ENCODE measurements at places on chromosomes 12 and 14.

GRCh38 chr14:56299306-56299984 lies 181.2 kb downstream of the PELI2 start:
- no peaks in the 10 kb centered on the region for H3K27me3 ChIP-seq
- no peak overlapping the region for H3K4me3 ChIP-seq
- no peak for DNase-seq
- H3K4me1 ChIP-seq: no peaks in the 10 kb centered on the region
- peaks cover 3% of the 10 kb centered on the region for H3K36me3 ChIP-seq
- H3K27ac ChIP-seq: no peak overlapping the region

GRCh38 chr12:21934173-21934572 lies 7.1 kb downstream of the ABCC9 start:
- H3K36me3 ChIP-seq: no peaks in the 10 kb centered on the region
- H3K27me3 ChIP-seq: no peaks in the 10 kb centered on the region
- no peak for DNase-seq
- no peaks in the 10 kb centered on the region for H3K4me1 ChIP-seq

DNA sequence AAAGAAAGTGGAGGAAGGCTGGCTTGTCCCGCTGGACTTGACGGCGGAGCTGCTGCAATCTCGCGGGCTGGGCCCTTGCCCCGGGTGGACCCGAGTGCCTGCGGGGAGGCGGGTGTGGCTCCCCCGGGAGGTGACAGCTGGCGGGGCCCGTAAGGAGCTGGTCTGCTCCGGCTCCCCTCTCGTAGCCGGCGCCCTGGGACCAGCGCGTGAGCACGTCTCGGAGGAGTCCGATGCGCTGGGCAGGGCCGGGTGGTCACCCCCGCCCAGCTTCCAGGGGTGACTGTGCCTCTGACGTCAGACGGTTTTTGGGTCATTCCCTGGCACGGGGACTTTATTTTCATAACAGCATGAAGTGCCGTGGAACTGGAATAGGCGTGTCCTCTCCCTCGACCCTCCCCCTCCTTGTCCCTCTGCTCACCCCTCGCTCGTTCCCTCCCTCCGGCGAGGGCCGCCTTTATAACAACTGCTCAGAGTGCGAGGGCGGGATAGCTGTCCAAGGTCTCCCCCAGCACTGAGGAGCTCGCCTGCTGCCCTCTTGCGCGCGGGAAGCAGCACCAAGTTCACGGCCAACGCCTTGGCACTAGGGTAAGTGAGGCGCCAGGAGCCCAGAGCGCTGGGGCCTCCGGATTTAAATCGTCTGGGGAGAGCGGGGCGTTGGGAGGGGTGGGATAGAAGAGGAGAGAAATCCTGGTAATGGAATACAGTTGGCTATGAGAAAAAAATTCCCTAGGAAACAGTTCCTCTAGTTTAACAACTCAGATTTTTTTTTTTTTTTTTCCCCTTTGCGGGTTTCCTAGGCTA lies at the start of gene GPRC5A:
GPRC5A (plus strand) TSS at position 483 of the 801 bp plus-strand sequence. CDS start 16,688 bp downstream, outside the sequence.
- H3K36me3 ChIP-seq: no peaks in the 10 kb centered on the region
- H3K27me3 ChIP-seq: no peaks in the 10 kb centered on the region
- no peaks in the 10 kb centered on the region for H3K4me1 ChIP-seq
- H3K4me3 ChIP-seq: peak within 1 kb of the TSS; percentile 52
- H3K27ac ChIP-seq: no peak within 1 kb of the TSS

GRCh38 chr12:67459173-67459572 lies 189.4 kb upstream of the DYRK2 start:
- no peak overlapping the region for H3K27ac ChIP-seq
- DNase-seq: no peak
- H3K4me3 ChIP-seq: no peak overlapping the region
- H3K4me1 ChIP-seq: no peaks in the 10 kb centered on the region
- no peaks in the 10 kb centered on the region for H3K36me3 ChIP-seq

GRCh38 chr12:65925626-65926025 lies 101.3 kb downstream of the HMGA2 start:
- peaks cover 3% of the 10 kb centered on the region for H3K4me1 ChIP-seq
- H3K27me3 ChIP-seq: no peaks in the 10 kb centered on the region
- no peak overlapping the region for H3K27ac ChIP-seq
- no peak overlapping the region for H3K4me3 ChIP-seq

- no peaks in the 10 kb centered on the region for H3K27me3 ChIP-seq
- H3K4me3 ChIP-seq: no peak overlapping the region
- no peaks in the 10 kb centered on the region for H3K4me1 ChIP-seq
- no peak overlapping the region for H3K27ac ChIP-seq
These were observed 23.8 kb downstream of the PAPLN start for GRCh38 chr14:73261075-73261474.

GRCh38 chr14:68685419-68686204 lies 107.3 kb downstream of the ZFP36L1 start:
- 0 out of 2 replicates have a peak, but pooled peaks cover 2% of the 10 kb centered on the region for H3K36me3 ChIP-seq
- no peaks in the 10 kb centered on the region for H3K27me3 ChIP-seq
- no peak for DNase-seq
- peaks cover 5% of the 10 kb centered on the region for H3K4me1 ChIP-seq
- no peak overlapping the region for H3K27ac ChIP-seq
- no peak overlapping the region for H3K4me3 ChIP-seq

- H3K4me1 ChIP-seq: no peaks in the 10 kb centered on the region
- no peak overlapping the region for H3K4me3 ChIP-seq
- no peaks in the 10 kb centered on the region for H3K27me3 ChIP-seq
- H3K27ac ChIP-seq: no peak overlapping the region
These were observed 23.1 kb downstream of the ABCB9 start for GRCh38 chr12:122943196-122943595.

DNA sequence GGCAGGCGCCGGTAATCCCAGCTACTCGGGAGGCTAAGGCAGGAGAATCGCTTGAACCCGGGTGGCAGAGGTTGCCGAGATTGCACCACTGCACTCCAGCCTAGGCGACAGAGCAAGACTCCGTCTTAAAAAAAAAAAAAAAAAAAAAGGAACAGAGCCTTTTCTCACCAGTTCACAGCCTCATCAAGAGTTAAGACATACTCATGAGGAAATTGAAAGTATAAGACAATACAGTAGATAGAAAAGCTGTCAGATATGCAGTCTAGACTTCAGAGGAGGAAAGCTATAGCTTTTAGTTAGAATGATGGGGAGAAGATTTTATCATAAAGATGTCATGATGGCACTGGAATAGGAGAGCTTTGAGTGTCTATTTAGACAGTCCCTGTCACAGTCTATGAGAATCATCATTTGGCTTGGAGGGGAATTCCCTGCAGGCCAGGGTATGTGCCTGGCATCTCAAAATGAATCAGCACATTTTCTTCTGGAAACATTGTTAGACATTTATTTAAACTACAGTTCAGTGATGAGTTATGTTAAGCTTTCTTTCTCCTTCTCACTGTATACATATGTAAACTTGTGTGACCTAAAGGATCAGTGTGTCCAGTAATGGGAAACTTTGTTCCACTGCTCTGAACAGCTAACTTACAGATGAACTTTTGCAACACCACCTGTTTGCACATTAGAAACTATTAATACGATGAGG lies 2.9 kb upstream of the RAB35 start:
- no peaks in the 10 kb centered on the region for H3K27me3 ChIP-seq
- no peak overlapping the region for H3K27ac ChIP-seq

GRCh38 chr14:89912667-89913211 lies 41.8 kb downstream of the EFCAB11 start:
- H3K36me3 ChIP-seq: no peaks in the 10 kb centered on the region
- H3K27ac ChIP-seq: no peak overlapping the region
- no peaks in the 10 kb centered on the region for H3K27me3 ChIP-seq
- peaks cover 5% of the 10 kb centered on the region for H3K4me1 ChIP-seq

- H3K4me1 ChIP-seq: no peaks in the 10 kb centered on the region
- H3K27me3 ChIP-seq: no peaks in the 10 kb centered on the region
- H3K4me3 ChIP-seq: no peak overlapping the region
- no peak for DNase-seq
- H3K27ac ChIP-seq: no peak overlapping the region
These were observed 283.2 kb upstream of the TBX3 start for GRCh38 chr12:114967151-114967550.

DNA sequence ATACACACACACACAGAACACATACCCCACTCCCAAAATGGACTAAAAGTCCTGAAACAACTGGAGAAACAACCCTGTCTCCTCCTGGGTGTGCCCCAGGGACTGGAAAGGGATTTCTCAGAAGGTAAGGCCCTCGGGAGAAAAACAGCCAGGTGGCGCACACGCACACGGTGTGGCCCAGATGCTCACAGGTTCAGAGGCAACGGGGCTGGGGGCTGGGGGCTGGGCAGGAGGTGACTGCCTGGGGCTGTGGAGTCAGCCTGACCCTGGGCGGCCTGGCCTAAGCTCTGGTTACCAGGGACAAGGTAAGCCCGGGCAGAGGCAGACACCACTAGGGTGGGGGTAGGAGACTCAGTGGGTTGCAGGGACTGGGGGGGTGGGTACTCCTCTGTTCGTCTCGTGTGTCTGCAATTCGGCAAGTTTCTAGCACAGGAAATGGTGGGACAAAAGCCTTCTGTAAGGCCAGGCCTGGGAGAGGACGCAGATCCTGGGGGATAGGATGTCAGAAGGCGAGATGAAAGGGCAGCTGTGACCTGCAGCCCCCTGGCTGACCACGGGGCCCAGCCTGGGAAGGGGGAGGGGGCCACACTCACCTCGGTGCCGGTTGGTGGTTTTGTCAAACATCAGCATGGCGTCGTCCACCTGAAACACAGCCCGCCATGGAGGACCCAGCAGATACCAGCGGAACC lies 10.4 kb downstream of the MSI1 start:
- no peaks in the 10 kb centered on the region for H3K27me3 ChIP-seq
- no peak overlapping the region for H3K27ac ChIP-seq
- H3K36me3 ChIP-seq: 0 out of 2 replicates have a peak, but pooled peaks cover 6% of the 10 kb centered on the region
- no peak for DNase-seq

- no peak overlapping the region for H3K27ac ChIP-seq
- peaks cover 13% of the 10 kb centered on the region for H3K4me1 ChIP-seq
- DNase-seq: no peak
- H3K27me3 ChIP-seq: no peaks in the 10 kb centered on the region
- H3K4me3 ChIP-seq: no peak overlapping the region
- H3K36me3 ChIP-seq: no peaks in the 10 kb centered on the region
These were observed 62.6 kb downstream of the TSPAN9 start for GRCh38 chr12:3139760-3140159.

DNA sequence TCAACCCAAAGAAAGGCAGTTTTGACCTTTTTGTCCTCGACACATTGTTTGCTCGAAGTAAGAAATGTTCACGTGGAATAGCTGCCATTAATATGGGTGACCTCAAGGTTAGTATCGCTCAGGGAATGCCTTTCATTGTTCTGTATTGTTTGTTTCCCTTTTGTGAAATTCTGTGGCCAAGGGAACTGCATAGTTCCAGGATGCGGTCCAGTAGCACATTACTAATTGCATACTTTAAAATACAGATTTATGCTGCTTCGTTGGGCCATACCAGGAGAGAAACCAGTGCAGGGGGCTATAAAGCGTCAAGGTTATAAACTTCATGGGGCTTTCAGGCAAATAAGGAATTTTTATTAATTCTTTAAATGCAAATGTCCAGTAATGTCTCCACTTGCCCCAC lies 73.3 kb upstream of the USP44 start:
- no peak overlapping the region for H3K4me3 ChIP-seq
- H3K4me1 ChIP-seq: no peaks in the 10 kb centered on the region
- H3K36me3 ChIP-seq: no peaks in the 10 kb centered on the region
- no peaks in the 10 kb centered on the region for H3K27me3 ChIP-seq
- DNase-seq: no peak
- H3K27ac ChIP-seq: no peak overlapping the region

Measured in iPS DF 6.9 (cell line).